ENCODE measurements at places on chromosomes 6 and 20.

DNA sequence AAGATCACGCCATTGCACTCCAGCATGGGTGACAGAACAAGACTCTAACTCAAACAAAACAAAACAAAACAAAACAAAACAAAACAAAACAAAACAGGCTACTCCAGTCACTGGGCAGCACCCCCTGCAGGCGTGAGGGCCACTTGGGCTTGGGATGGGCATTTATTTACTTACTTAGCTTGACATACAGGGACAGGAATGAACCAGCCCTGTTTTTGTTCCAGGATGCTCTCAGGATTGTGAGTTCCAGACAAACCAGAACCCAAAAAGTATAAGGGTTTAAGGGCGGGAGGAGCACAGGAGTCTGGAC is 4.0 kb upstream of the PTPN1 start:
- DNase-seq: no peak

- DNase-seq: peak; percentile 14
These were observed 62.8 kb upstream of the CD93 start for GRCh38 chr20:23148731-23149570.

- DNase-seq: peak; percentile 41
These were observed 2.1 kb upstream of the ESR1 start for GRCh38 chr6:151805286-151805840.

DNA sequence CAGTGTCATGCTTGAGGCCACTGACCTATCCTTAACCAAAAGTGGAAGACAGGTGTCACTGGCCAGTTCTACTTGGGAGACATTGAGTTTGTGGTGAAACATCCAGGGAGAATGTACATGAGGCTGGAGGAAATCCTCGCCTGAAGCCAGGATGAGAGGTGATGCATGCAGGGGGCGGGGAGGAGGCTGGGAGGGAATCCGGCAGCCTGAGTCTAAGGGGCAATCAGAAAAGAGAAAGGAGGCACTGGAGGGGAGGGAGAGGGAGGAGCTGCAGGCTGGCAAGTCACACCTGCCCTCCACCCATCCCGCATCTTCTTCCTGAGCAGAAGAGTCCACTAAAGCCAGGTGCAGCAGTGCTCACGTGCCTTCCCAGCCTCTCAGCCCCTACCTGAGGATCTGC is 14.9 kb upstream of the DDO start:
- no peak for DNase-seq

DNA sequence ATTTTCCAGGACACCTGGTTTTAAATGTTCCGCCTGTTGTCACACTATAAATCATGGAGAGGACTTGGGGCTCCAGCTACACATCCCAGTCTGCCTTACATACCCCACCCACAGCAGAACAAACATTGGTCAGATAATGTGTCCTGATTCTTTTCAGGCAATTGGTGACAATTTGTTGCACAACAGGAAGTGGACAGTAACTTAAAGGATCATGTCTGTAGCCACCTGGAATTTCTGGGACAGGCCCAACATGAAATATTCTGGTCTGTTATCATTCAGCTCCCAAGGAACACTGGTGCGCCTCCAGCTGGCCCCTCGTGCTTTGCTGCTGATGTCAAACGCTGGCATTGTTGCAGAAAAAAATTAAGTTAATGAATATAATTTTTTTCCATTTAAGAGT is 117.2 kb downstream of the SOBP start:
- no peak for DNase-seq

- no peak for DNase-seq
These were observed 56.8 kb upstream of the KIF13A start for GRCh38 chr6:18044108-18044783.

- no peak for DNase-seq
These were observed 75.8 kb downstream of the SNAP91 start for GRCh38 chr6:83633149-83633548.

- no peak for DNase-seq
These were observed 10.9 kb downstream of the FOXF2 start for GRCh38 chr6:1400126-1400850.

- no peak for DNase-seq
These were observed 56.6 kb upstream of the SUPT3H start for GRCh38 chr6:45434381-45434700.

DNA sequence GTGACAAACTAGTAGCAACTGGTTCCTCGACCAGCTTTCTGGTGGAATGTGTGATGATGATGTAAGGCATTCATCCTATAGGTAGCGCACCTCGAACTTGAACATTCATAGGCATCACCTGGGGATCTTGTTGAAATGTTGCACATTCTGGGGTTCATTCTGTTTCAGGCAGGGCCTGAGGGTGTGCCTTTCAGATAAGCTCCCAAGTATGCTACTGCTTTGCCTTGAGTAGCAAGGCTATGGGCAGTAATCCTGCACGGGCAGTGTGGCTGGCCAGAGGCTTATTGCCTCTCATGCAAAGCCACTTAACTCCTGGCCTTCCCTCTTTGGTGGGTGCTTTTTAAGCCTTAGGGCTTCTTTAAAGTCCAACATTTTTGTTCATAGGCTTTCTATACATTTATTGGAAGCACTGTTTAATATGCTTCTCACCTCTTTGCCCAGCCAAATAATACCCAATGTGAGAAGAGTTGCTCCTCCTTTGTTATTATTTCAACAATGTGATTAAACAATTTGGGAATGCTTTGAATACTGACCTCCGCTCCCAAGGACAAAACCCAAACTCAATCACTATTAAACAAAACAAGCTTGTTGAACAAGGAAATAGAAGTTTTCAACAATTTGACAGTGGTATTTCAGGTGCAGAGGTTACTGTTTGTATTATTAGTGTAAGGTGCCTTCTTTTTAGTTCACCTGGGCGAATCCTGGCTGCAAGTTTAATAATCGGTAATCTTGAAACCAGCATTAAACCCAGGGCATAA is 57.5 kb downstream of the JARID2 start:
- DNase-seq: no peak

DNA sequence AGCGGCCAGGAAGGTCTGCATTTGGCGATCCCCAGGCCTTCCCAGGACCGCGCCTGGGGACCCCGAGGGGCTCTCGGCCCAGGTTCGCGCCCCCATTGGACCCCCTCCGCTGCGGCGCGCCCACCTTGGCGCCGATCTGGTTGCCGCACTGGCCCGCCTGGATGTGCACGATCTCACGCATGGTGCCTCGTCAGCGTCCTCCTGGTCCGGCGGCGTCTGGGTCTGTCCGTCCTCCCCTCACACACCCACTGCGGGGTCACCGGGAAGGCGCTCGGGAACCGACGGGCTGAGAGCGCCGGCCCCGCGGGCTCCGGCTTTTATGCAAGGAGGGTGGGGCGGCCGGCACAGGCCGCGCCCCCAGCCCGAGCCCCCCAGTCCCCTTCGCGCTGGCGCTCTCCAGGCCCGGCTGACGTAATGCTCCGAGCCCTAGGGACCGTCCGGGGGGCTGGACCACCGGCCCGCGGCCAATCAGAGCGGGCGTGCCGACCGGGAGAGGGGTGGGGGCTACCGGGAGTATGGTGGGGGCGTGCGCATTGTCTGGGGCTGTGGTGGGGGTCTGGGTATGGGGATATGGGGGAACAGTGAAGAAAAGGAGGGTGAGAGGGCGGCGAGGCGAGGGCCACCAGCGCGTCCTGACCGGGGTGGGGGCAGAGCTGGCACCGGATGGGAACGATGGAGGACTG is at the start of gene TUBB2B:
Gene TUBB2B (minus strand): TSS at position 291 of the 683 bp plus-strand sequence. CDS start 110 bp downstream, at position 181.
- no peak for DNase-seq

DNA sequence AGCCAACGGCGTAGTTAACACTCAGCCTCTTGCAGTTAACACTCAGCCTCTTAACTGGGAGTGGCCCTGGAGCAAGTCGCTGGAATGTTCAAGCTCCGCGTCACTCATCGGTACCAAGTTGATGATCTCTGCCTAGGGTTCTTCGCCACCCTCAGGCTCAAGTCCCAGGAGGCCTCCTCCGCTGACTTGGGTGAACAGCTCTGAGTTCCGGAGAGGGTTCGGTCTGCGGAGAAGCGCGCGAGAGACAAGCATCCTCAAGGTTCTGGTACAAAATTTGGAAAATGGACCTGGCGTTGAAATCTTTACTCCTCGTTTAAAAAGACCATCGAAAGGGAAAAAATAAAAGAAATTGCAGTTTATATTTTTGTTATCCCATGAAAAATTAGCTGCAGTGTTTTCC is 876 bp upstream of the DSP start:
- no peak for DNase-seq

GRCh38 chr20:59676851-59677182 is 72.5 kb downstream of the PHACTR3 start:
- DNase-seq: no peak

DNA sequence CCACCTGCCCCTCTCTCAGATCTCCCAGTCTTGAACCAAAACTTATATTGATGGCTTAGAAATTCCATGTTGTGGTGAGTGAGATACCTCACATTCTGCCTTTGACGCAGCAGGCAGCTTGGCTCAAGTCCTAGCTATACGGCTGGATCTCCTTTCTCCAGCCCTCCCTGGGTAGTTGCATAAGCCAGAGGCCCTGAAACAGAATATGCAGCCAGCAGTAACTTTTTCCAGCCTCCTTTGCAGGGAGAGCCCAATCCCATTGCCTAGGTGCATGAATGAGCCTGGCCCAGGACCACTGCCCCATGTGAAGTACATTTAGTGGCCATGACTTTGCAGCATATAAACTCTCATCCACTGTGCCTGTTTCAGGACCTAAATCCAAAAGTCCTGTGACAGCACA is 202.2 kb upstream of the CDYL start:
- no peak for DNase-seq

DNA sequence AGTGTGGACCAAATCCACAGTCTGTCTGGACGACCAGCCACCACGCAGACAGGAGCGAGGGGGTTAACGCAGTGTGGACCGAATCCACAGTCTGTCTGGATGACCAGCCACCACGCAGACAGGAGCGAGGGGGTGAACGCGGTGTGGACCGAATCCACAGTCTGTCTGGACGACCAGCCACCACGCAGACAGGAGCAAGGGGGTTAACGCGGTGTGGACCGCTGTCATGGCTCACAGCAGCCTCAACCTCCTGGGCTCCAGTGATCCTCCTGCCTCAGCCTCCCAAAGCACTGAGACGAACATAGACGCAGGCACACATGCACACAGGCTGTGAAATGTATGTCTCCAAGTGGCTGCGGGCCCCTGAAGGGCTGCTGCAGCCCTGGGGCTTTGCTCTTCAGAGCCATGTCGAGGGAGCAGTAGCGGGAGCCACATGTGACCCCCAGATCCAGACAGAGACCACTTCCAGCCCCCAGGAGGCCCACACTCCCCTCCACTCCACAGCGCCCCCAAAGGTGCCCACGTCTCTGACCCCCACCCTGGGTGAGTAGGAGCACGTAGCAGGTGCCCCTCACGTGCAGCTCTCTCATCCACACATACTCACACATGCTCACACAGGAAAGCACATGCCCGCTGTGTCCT is 98.1 kb downstream of the YTHDF1 start:
- DNase-seq: no peak

DNA sequence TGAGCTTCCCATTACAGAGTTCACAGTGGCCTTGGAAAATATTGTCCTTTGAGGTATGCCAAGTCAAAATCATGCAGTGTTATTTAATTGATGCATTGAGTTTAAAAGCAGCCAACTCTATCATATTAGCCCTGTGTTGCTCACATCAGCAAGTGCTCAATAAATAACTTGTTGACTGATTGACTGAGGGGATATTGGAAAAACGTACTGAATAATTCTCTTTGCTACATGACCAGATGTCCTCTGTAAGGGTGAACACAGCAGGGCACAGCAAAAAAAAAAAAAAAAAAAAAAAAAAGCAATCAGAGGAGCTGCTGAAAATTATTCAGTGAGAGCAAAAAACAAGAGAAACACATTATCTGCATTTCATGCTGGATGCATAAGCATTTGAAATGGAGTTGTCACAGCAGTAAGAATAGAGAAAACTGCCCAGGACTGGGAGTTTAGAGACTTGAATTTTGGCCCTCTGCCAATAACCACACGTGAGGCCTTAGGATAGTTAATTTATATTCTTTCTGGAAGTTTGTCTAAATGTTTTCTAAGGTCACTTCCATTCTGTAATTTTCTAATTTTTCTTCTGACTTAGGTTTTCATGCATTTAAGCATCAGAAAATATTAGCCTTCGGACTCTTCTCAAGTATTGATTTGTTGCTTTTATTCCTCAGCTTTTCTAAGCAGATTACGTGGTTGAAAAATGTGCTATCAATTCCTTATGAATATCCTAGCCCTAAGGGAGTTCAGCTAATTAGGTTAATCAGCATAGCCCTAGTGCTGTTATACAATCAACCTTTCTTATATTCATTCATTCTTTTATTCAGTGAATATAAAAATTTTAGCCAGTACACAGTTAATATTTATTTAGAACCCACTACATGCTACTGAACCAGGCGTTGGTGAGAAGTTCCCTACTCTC is 246.8 kb upstream of the STXBP5 start:
- DNase-seq: no peak

DNA sequence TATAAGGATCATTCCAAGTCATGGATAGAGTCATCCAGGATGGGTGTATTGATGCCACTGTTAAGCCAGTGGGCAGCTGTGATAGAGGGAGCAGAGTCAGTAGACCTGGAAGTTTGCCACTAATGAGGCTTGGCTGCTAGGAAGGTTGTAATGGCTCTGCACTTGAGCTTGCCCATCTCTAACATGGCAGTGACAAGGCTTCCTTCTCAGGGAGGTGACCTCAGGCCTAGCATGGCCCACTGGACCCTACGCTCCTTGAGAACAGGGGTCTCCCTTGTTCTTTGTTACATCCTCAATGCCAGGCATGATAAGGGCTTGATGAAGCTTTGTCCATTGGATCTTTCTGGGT is 155.1 kb downstream of the CD83 start:
- DNase-seq: no peak

GRCh38 chr6:20647585-20647984 is 113.3 kb downstream of the CDKAL1 start:
- no peak for DNase-seq

Data from tibial artery (tissue), 4 donors.